ENCODE measurements at places on chromosomes 6 and 20.

DNA sequence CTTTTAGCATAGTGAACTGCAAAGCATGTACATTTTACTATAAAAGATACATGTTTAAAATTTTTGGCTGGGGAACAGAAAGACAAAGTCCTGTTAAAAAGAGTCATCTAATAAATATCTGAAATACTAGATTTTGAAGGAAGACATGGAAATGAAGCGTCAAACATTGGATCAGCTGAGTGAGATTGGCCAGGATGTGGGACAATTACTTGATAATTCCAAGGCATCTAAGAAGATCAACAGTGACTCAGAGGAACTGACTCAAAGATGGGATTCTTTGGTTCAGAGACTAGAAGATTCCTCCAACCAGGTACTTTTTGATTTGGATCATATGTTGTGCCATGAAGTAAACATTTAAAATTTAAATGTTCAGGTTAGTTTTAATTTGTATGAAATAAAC, 162.3 kb downstream of the UTRN start:
- DNase-seq, result no peak

GRCh38 chr6:151002057-151002450, 136.6 kb downstream of the MTHFD1L start:
- DNase-seq, result no peak

DNA sequence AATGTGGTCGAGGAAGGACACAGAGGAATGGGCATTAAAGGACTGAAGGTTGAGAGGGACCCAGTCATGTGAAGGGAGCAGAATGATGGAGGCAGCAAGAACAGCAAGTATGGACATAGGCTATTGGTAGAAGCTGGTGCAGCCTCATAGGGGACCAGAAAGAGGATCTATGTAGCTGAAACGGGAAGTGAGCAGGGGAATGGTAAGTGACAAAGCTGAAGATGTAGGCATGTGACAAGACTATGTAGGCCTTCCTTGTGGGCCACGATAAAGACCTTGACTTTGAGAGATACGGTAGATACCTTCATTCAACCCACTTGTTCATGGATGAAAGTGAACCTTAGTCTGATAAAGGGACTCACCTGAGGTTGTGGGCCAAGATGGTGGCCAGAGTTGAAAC, 3.5 kb downstream of the CTNNBL1 start:
- DNase-seq, result no peak

- no peak for DNase-seq
These were observed 5.4 kb downstream of the NELFCD start for GRCh38 chr20:58986286-58986967.

DNA sequence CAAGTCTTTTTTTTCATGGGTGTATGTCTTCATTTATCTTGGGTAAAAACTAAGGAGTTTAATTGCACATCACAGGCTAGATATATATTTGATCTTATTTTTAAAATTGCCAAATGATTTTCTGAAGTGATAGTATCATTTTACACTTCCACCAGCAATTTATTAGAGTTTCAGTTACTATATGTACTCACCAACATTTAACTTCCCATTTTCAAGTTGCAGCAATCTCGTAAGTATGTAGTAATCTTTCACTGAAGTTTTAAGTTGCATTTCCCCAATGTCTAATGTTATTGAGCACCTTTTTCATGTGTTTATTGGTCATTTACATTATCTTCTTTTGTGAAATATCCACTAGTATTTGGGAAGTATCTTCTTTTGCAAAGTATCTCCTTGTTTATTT, 277.4 kb upstream of the CNR1 start:
- DNase-seq, result no peak

DNA sequence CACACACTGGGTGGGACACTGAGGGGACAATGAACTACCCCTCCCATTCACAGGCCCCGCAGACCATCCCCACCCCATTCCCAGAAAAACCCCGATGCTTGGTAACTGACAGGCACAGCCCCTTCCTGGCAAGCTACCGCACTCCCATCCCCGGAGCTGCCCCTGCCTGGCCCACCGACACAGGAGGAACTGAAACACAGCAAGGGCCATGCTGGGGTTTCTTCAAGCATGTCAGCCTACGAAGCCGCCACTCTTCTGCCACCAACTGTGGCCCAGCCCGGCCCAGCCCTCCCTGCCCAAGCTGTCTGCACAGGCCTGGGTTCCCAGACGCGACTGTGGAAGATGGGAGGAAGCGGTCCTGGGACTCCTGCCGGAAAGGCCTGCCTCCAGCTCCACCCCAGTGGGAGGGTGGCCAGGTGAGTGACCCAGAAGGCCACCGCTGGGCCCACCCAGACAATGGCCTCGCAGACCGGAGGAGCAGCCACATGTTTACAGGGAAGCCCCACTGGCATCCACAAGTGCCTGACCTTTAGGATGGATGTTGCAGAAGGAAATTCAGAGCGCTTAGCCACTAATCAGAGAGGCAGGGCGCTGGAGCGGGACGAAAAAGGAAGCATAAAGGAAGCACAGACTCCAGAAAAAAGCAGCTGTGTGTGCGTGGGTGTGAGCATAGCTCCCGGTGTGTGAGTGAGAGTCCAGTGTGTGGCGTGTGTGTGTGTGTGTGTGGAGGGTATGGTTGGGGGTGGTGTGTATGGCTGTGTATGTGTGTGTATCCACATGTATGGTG, 91.6 kb downstream of the PRND start:
- peak; percentile 16 for DNase-seq

- DNase-seq, result no peak
These were observed 65.7 kb downstream of the SRC start for GRCh38 chr20:37411408-37412219.

DNA sequence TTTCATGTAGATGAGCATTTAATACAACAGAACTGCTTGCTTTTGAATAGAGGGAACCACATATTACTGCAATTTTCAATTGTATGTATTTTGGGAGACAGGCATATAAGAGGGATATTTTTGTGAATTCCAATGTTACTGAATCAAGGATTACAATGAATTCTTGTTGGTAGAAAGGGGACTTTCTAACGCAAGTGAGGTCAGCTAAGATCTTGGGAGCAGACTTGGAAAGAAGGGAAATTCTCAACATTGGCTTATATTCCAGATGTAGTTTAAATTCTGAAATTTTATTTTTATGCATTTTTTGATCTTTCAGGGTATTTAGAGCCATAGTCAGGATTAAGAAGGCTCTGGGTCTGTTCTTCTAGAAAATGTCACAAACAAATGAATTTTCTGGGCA, 43.3 kb upstream of the CTAGE9 start:
- DNase-seq, result no peak

DNA sequence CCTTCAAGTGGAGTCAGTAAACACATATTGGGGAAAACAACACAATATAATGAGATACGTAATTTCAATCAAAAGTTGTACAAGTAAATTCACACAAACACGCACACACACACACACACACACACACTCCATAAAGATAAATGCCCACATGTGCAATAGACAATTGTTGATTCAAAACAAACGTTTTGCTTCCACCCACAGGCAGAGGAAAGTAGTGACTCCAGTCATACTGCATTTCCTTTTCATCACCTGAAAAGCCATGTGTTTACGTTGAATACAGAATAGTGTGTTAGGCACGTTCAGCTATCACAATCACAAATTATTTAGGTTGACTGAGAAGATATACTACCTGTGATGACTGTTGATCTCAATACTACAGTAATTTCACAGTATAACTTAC, 443.8 kb upstream of the MANEA start:
- DNase-seq, result no peak

- DNase-seq, result peak; percentile 34
These were observed 12.2 kb downstream of the BACH2 start for GRCh38 chr6:90284236-90285041.

GRCh38 chr20:1402149-1402548, 9.3 kb upstream of the FKBP1A start:
- no peak for DNase-seq

GRCh38 chr6:142871910-142872331, 73.1 kb downstream of the HIVEP2 start:
- DNase-seq, result peak; percentile 78

- no peak for DNase-seq
These were observed 147.4 kb downstream of the ALDH8A1 start for GRCh38 chr6:134802426-134803058.

DNA sequence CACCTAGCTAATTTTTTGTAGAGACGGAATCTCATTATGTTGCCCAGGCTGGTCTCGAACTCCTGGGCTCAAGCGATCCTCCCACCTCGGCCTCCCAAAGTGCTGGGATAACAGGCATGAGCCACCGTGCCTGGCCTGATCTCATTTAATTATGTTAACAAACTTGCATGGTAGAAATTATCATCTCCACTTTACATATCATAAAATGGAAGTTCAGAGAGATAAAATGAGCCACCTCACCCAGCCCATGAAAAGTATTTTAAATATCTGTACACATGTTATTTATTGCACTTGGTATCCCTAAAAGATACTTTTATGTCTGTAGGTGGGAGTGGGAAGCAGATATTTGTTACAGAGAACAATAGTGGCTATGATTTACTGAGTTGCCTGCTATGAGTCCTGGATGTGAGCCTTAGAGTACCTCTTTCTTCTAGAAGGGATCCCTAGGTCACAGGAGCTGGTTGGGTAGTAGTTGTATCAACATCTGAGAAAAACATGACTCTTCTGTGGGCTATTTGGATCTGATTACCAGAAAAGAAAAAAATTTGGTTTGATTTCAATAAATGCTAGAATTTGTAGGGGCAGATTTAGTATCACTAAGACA, 52.4 kb upstream of the EIF2S2 start:
- DNase-seq, result no peak

GRCh38 chr6:141610741-141611140, 522.0 kb upstream of the GJE1 start:
- DNase-seq, result no peak

DNA sequence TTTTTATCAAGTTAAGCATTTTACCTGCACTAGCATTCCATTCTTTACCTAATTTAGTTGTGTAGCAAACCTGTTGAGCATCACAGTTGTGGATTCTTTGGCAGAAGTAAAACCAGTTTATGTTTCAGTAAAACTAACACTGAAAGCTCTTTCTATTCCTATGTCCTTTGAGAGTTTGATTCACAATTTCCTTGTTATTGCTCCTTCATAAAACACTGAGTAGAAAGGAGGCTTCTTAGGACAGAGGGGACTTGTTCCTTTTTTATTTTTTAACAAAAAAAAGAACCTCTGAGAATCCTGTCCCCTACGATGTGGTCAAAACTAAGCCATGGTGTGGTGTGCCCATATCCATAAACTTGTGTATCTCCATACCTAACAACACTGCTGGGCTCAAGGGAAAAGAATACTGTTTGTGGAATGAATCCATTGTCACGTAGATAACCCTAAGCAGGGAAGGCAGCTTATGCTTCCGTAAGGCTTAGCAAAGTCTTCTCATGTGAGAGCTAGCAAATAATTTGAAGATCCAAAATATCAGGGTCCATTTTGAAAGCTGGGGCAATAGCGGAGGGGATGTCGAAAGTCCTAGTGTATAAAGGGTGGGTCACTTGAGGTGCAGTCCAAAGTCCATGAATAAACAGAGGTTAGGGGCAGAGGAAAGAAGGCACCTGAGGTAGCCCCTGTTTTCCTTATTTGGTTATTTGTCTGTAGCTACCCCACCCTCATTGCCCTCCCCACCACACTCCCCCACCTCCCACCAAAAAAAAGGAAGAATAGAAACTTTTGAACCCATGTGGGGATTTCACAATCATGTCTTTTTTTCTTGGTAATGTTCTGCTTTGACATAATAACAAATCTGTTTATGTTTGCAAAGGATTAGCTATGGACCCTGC, 71.0 kb downstream of the PLAGL1 start:
- DNase-seq, result no peak

DNA sequence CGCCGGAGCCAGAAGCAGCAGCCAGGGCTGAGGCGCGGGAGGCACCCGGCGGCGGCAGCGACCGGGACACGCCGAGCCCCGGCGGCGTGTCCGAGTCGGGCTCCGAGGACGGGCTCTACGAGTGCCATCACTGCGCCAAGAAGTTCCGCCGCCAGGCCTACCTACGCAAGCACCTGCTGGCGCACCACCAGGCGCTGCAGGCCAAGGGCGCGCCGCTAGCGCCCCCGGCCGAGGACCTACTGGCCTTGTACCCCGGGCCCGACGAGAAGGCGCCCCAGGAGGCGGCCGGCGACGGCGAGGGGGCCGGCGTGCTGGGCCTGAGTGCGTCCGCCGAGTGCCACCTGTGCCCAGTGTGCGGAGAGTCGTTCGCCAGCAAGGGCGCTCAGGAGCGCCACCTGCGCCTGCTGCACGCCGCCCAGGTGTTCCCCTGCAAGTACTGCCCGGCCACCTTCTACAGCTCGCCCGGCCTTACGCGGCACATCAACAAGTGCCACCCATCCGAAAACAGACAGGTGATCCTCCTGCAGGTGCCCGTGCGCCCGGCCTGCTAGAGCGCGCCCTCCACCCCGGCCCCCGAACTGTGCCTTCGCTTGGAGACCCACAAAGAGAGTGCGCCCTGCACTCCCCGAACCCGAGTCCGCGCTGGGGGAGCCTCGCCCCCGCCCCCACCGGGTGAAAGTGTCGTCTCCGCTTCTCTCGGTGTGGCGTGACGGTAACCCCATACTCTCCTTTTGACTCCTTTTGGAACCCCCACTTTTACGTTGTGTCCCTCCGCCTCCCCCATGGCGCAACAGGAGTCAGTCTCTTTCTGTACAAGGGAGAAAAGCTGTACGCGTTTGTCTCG, 1.6 kb downstream of the INSM1 start:
- no peak for DNase-seq

DNA sequence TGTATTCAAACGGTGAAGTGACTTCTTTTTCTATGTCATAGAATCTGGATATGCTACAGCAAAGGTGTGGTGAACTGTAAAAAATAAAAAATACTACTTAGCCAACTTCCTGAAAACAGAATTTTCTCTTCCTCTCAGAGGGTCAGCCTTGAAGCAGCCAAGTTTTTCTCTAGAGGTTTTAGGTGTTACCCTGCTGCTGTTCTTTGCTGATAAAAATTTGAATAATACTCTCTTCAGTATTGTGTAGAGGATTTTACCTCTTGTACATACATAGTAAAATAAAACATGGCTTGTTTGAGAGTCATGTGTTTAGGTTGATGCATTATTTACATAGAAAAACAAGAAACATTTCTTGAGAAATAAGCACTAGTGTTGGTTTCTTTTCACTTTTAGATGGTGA, 458.4 kb downstream of the TBC1D32 start:
- no peak for DNase-seq

GRCh38 chr6:148822819-148823218, 76.0 kb downstream of the UST start:
- no peak for DNase-seq

- DNase-seq, result no peak
These were observed 455.1 kb upstream of the CITED2 start for GRCh38 chr6:139829576-139829975.

- DNase-seq, result no peak
These were observed 190.1 kb upstream of the ARID1B start for GRCh38 chr6:156587071-156587470.

DNA sequence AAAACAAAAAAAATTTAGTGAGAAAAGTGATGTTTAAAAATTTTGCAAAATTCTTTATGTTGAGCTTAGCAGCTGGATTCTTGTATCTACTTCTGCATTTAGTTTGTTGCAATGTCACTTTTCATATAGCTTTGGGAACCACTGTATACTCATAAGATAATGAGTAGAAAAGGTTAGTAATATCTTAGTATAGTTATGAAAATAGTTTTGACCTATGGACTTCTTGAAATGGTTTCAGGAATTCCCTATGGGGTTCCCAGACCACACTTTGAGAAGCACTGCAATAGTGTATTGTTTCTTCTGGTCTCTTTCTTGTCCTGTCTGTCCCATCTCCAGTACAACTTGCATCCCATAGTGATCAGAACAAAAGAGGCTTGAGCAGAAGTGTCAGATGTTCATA, 29.4 kb downstream of the PPP1R16B start:
- DNase-seq, result no peak
